ENCODE measurements at places on chromosomes 11 and 22.

GRCh38 chr11:129943036-129943435, 47.7 kb upstream of the NFRKB start:
- DNase-seq: no peak

DNA sequence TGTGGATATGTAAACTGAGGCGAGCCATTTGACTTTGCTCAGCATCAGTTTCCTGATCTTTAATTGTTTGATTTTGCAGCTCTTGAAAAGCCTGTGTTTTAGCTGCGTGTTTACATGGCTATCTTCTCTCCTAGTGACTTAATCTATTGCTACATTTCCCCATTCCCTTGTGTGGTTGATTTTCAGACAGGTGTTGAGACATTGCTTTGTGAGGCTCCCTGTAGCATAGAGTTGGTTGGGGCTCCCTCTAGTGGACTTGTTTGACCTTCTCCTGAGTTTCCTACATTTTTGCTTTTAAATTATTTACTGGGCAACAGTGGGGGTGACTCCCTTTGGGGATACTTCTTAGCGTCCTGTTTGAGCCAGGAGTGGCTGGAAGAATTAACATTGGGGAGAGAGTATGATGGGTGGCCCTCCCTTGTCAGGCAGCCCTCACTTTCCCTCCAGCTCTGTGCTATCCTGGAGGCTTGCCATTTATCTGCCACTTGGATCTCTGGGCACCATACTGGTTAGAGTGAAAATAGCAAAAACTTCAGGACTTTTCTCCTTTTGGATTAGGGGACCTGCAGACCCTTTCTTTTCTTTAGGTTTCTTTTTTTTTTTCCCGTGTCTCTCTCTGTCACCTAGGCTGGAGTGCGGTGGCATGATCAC, 9.2 kb upstream of the CBL start:
- peak; percentile 80 for DNase-seq

DNA sequence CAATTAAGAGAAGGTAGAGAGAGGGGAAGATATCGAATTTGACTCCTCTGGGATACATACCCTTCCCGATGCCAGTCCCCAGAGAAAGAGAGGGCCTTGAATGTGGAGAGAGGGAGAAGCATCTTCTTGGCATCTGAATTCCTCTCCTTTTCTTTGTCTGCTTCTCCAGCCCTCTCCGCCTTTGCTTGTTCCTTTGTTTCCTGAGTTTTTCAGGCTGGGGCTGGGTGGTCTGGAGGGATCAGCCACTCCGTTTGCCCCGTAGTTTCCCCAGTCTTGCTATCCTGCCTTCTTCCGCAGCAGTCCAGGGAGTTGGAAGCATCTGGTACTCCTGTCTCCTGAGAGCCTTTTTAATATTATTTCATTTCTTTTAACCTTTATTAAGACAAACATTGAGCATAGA, 107.1 kb upstream of the CADM1 start:
- DNase-seq: no peak

DNA sequence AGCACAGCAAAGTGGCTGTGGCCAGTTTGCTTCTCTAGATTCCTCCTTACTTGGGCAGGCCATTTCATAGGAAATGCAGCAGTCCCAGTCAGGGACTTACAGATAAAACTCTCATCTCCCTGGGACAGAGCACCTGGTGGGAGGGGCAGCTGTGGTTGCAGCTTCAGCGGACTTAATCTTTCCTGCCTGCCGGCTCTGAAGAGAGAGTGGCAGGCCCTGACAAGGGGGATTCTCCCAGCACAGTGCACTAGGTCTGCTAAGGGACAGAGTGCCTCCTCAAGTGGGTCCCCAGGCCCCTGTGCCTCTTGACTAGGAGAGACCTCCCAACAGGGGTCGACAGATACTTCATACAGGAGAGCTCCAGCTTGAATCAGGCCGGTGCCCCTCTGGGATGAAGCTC, 1649.1 kb downstream of the LRRC4C start:
- no peak for DNase-seq

DNA sequence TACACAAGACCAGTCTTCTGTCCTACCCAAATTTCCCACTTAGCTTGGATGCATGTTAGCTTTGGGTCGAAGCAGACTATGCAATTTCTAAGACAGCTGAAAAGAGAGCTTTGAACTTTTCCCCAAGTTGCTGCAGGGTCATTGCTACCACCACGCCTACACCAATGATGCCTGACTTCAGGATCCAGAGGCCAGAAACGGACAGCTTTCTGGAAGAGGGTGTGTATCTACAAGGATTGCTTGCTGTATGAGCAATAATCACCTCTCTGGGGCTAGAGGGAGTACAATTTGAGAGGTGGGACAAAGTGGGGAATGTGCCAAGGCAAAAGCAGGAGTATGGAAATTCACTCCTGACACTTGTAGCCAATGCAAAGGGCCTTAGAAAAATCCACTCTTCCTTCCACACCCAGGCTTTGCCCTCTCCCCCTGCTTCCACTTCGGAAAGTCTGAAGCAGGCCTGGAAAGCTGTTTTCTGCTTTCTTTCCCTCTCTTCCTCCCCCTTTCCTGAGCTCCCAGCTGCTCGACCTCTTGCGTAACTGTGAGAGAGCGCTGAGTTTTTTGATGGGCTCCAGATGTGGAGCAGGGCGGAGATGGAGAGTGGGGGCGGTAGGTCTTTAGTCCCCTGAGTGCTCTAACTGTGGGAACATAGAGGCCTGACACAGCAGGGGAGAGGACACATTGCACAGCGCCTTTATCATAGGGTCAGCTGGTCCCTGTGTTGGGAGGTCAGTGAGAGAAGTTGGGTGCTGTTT, 2.1 kb upstream of the PHLDB1 start:
- no peak for DNase-seq
